GM13977 (cell line): ENCODE measurements at places on chromosomes 11 and 22.

GRCh38 chr11:61353131-61354067 lies 8.3 kb downstream of the CYB561A3 start:
- DNase-seq, result no peak

DNA sequence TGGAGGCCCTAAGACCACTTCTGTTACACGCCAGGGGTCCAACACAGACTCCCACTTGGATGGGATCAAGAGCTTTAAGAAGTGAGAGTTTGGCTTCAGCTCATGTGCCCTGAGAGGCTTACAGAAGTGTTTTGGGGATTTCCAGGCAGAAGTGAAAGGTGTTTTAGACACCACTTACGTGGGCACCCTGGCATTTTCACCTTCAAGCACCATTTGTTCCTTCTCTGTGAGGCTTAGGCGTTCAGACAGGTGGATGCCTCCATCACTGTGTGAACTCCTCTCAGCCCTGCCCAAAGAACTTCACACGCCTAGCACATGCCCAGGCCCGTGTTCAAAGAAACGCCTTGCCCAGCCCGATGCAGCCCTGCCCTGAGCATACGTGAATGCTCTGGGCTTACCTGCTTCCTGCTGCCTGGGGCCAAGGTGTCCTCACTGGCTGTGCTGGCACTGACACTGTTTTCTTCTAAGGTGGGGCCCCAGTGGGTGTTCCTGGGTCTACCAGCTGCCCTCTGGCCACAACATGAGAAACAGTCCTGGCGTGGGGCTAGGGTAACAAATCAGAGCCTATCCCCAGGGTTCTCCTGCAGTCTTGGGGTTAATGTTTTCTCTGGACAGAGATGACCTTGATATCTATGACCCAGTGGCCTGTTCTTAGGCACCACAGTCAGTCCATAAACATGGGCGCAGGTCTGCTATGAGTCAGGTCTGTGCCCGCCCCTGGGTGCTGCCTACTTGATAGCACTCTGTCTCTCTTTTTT lies 34.0 kb downstream of the AMPD3 start:
- peak; percentile 66 for DNase-seq

GRCh38 chr22:29325785-29326315 lies 10.4 kb upstream of the RASL10A start:
- no peak for DNase-seq

DNA sequence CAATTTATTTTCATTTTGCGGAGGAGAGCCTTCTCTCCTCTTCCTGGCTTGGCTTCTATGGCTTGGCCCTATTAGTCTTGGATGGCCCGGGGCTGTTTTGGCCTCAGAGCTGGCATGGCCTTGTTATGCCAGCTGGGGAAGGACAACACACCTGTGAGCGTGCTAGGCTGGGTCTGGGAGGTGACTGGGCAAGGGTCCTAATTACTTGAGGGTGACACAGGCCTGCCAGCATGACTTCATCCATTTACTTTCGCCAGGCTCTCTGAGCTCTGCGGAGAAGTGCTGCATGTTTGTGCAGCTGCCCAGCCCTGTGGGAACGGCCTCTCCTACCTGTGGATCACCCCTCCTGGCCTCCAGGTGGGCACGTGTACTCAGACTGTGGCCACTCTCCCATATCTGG lies 153.6 kb downstream of the SNX19 start:
- no peak for DNase-seq

- no peak for DNase-seq
These were observed 1456.5 kb downstream of the TBC1D22A start for GRCh38 chr22:48218889-48219420.

DNA sequence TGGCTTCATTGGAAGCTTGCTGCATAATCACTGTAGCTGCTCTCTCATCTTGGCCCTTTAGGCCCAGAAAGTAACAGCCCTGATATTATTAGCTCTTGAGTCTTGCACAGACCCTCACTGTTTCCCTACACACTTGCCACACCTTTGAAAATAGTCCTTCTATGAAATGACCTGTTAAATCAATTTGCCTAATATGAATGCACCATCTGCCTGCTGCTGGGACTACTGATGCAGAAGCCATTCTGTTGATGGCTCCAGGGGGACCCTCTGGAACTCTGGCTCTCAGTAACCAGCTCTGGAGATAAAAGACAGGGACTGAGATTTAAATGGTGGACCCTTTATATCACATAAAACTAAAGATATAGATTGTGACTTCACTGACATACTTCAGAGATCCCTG lies 14.7 kb upstream of the AMPD3 start:
- DNase-seq, result no peak

DNA sequence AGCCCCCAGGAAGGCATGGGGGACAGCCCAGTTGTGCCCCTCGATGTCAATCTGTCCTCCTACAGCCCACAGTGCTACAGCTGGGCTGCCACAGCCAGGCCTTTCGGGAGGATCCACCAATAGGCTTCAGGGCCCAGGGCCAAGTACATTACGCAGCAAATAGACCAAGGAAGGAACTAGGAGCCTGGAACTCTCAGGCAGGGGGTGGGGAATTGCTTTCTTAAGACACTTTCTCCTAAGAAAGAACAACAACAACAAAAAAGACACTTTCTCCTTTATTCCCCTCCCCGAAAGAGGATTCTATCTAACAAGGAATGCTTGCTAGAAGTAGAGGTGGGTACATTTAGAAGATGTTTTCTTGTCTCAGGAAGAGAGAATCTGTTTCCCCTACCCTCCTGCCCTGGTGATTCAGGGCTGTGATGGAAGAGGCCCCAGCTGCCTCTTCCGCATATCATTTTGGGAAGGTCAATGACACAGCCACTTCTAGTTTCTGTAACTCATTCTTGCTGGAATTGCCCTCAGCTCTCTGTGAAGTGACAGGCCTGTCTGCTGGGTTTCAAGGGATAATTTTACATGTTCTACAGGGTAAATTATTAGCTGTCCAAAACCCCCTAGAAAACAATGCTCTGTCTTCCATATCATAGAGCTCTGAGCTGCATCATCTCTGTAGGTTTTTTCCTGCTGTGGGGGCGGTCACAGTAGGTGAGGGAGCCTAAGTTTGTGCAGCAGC lies 6.0 kb upstream of the MALAT1 start:
- DNase-seq, result peak; percentile 38

- no peak for DNase-seq
These were observed 6.4 kb downstream of the ARL14EP start for GRCh38 chr11:30329150-30329940.

DNA sequence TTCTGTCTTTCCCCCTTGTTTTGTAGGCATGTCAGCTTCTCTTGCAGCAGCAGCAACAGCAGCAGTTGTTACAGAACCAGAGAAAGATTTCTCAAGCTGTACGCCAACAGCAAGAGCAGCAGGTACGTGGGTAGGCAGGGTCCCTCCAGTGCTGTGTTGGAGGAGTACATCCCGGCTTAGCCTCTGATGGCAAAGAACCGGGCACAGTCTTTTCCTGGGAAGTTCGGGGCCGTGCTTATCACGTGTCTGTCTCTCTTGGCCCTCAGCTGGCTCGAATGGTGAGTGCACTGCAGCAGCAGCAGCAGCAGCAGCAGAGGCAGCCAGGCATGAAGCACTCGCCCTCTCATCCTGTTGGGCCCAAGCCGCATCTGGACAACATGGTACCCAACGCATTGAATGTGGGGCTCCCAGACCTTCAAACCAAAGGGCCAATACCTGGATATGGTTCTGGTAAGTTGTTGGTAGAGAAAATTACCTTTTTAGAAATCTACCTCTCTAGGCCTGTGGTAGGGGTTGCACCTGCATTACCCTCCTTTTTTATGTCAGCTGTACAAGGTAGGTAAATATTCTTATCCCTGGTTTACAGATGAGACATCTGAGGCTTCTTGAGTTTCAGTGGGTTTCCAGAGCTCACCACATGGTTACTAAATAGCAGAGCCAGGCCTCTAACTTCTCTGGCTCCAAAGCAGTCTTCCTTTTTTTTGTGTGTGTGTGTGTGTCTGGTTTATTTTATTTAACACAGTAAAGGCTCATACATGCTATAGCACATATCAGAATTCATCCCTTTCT lies 45.2 kb upstream of the ADSL start:
- DNase-seq, result peak; percentile 62

DNA sequence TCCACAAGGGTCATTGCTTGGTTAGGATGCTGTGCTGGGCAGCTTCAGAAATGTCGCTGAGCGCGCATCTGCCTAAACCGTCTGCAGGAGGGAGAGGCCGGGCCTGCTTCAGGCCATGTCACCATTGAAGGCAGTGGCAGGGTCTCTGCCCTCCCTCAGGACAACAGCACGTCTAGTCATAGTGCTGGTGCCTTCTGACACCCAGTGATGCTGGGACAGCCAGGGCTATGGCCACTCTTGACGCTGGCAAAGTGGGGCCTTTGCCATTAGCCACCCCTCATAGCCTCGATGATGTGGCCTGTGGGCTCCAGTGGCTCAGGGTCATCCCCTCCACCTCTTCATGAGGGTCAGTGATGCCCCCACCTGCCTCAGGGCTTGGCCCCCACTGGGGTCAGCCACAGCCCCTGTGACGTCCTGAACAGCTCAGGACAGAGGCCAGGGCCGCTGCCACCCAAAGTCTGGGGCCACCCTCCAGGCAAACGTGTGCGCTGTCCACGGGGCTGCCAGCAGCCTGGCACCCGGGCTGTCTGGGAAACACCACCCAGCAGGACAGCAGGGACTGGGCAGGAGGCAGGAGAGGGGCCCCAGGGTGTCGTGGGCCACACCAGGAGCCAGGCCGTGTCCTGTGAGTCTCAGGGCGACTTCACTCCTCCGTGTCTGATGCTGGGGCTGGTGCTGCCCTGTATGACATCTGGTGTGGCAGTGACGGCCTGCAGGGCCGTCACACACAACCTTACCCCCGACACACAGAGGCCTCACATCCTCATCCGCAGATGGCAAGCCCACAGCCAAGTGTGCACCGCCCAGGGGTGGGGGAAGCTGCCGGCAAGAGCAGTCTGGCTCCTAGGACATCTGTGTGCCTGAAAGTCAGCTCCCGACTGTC lies 42.5 kb downstream of the CERK start:
- no peak for DNase-seq

DNA sequence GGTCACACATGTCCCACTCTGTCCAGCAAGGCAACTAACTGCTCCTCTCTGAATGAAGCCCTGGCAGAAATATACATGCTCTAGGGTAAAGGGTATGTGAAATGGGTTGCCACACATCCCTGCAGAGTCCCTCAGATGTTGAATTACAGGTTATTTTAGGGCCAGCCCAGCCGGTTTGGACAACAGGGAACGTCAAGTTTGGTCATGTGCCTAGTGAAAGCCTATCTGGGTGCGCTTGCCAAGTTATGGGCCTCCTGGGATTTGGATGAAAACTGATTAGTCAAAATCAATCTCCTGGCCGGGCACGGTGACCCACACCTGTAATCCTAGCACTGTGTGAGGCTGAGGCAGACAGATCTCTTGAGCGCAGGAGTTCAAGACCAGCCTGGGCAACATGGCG lies 10.4 kb downstream of the AP1B1 start:
- no peak for DNase-seq

GRCh38 chr11:61994981-61995380 lies 27.5 kb upstream of the FTH1 start:
- DNase-seq, result no peak

- DNase-seq, result no peak
These were observed 113.4 kb downstream of the CASP12 start for GRCh38 chr11:104784684-104785460.

GRCh38 chr11:93659841-93660240 lies 1.6 kb upstream of the CEP295 start:
- DNase-seq, result no peak

DNA sequence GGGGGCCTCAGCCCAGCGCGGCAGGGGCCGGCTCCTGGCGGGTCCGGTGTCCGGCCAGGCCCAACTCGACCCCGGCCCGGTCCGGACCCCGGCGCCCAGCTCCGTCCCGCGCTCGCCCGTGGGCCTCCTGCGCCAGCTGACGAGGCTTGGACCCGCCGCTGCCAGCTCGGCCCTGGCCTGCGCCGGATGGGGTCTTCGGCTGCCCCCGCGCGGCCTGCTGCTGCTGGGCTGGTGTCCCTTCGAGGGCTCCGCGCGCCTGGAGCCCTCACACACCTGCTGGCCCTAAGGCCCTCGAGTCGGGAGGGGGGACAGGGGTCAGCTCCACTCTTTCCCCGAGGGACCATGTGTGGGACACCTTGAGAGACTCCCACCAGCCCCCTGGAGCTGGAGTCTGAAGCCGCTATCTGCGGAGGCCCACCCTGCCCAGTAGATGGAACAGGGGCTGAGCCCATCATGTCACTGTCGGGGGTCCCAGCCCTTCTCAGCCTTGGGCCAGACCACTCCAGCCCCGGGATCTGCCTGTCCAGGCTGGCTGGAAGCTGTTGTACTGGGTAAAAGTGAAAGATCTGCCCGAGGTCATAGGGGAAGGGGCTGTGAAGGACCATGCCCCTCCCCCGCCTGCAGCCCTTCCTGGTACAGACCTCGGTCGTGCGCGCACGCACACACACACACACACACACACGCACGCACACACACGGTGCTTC lies 768 bp upstream of the CDKN1C start:
- DNase-seq, result no peak

GRCh38 chr11:86115542-86116385 lies 46.9 kb upstream of the PICALM start:
- no peak for DNase-seq

DNA sequence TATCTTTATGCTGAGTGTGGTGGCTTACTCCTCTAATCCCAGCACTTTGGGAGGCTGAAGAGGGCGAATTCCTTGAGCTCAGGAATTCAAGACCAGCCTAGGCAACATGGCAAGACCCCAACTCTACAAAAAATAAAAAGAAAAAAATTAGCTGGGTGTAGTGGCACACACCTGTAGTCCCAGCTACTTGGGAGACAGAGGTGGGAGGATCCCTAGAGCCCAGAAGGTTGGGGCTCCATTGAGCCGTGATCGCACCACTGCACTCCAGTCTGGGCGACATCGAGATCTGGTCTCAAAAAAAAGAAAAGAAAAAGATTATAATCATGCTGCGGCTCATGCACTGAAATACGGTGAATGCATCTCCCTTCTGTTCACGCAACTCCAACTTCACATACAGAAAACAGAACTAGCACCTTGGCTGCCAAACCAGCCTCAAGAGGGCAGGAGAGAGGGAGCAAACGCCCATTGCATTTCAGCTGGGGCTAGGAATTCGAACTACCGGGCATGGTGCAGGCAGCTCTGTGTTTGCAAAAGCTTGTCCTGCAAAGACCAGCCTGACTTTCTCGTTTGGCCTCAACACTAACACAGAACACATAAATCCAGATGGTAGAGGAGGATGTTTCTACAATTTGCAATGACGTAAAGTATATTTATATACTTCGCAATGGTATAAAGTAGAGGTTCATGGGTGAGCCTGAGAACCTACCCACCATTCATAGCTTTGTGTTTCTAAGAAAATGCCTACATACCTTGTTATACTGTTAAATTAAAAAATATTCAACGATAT lies 6.3 kb upstream of the SYNGR1 start:
- DNase-seq, result peak; percentile 76

DNA sequence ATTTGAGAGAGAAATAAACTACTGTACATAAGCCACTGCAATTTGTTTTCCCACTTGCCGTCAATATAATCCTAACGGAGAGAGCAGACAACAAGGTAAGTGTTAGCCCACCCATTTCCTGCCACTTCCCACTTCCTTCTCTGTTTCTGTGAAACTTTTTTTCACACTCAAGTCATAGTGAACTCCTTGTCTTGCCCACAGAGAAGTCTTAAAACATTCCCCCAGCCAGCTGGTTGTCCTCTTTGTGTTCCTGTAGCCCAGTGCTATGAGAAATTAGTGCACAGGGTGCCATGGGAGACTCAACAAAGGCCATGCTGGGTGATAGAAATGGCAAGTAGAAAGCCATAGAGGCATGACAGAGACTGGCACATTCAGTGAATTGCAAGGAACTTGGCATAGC lies 208.6 kb downstream of the BLID start:
- DNase-seq, result no peak
